Liver (tissue), 10 donors: ENCODE measurements at places on chromosomes 1 and 21. TPM values are rescaled to one million over a fixed set of nuclear protein-coding genes. Genes with fewer than 3 reads are reported as not detected.
A peak's percentile ranks its signal among the peaks of the same experiment; 100 is the strongest.

DNA sequence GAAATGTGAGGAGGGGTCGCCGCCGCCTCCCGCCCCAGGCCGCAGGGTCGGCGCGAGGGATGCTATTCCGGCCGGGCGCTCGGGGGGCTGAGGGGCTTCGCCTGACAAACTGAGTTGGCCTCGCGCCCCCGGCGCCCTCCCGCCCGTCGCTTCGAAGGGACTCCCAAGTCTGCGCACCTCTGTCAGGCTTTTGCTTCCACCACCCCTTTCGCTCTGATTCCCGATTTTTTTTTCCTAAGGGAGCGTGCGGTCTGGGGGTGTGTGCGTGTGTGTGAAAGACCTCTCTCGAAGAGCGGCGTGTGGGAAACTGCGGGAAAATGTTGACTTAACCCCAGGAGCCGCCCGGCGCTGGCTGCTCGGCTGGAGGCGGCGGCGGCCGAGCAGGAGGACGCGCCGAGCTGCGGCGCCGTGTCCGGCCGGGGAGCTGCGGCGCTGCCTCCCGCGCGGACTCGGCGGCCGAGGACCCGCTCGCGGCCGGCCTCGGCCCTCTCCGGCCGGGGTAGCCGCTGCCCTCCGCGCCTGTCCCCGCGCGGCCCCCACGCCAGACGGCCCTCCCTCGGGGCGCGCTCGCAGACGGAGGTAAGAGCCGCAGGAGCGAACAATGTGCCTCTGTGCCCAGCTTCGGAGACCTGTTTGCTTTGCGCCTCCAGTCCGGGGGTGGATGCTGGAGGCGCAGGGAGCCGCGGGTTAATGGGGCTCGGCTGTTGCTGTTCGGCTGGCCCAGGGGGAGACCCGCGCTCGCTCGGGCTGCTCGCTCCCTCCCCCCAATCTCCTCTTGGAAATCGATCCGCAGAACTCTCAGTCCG is 1.1 kb downstream of the ADGRL2 start:
- H3K36me3 ChIP-seq, result no peaks in the 10 kb centered on the region
- H3K27me3 ChIP-seq, result no peaks in the 10 kb centered on the region
- no peaks in the 10 kb centered on the region for H3K4me1 ChIP-seq

Gene FASLG
- total RNA-seq, result 0.33 TPM

DNA sequence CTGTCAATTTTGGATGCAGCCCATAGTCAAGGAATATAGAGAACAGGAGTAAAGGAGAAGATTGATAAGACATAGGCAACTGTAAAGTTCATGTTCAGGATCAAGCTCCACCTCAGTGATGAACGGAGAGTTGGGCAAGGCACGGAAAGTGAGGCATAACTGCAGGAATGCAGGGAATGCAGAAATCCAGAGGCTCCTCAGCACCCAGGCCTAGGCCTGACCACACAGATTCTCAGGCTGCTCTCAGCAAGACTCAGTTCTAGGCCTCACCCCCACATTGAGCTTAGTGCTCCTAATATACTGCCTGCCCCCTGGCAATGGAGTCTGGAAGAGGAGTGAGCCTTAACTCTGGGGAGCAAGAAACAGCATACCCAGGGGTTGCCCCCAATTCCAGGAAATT is 36.3 kb upstream of the S1PR1 start:
- no peaks in the 10 kb centered on the region for H3K36me3 ChIP-seq
- H3K4me3 ChIP-seq, result no peak overlapping the region
- DNase-seq, result no peak
- no peaks in the 10 kb centered on the region for H3K4me1 ChIP-seq

DNA sequence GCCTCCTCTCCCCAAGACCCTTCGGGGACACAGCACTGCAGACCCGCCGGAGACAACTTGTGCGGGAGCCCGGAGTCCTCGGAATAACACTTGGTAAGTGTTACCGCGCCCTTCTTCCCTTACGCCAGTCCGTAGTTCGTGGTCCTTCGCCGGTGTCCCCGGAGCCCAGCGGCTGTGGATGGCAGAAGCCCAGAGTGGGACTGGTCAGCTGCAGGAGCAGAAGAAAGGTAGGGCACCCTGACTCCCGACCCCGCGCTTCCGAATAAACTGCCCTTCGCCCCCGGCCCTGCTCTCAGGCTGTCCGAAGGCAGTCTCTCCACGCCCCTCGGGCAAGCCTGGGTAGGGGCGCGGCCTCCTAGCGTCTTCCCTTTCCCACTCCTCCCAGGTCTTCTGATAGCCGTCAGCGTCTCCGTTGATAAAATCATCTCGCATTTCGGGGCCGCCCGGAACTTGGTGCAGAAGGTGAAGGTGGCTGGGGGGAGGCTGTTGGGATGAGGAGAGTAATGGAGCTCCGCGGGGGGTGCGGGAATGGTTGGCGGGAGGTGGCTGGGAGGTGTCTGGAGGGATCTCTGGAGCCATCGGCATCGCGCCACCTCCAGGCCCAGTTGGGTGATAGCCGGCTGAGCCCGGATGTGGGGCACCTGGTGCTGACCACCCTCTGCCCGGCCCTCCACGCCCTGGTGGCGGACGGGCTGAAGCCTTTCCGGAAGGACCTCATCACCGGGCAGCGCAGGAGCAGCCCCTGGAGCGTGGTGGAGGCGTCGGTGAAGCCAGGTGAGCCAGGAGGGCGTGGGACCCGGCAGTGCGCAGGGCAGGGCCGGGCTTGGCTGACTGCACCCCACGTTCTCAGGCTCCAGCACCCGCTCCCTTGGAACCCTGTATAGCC is 4.3 kb downstream of the RUSC1 start:
- H3K27me3 ChIP-seq, result no peaks in the 10 kb centered on the region
- H3K36me3 ChIP-seq, result peaks cover under 1% of the 10 kb centered on the region
- peak; percentile 58 for DNase-seq
- peak overlapping the region; percentile 93 for H3K27ac ChIP-seq

Gene SAMD11
- total RNA-seq, result 1.2 TPM

DNA sequence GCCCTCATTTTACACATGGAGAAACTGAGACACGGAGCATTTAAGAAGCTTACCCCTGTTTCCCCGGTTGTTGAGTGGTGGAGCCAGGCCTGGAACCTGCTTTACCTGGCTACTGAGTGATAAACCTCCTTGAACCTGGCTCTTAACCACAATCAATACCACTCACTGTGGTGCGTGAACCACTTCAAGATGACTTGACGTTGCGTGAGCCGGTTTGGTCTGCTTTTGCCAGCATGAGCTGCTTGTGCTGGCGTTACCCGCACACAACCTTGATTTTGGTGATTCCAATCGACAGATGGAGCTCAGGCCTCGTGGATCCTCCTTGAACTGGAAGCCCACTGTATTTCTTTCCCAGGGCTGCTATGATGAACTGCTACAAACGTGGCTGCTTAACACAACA is 6.1 kb upstream of the TINAGL1 start:
- H3K4me3 ChIP-seq, result no peak overlapping the region
- no peaks in the 10 kb centered on the region for H3K36me3 ChIP-seq
- peaks cover 3% of the 10 kb centered on the region for H3K4me1 ChIP-seq
- H3K27ac ChIP-seq, result no peak overlapping the region

Gene DAB1
- 1.7 TPM for total RNA-seq

DNA sequence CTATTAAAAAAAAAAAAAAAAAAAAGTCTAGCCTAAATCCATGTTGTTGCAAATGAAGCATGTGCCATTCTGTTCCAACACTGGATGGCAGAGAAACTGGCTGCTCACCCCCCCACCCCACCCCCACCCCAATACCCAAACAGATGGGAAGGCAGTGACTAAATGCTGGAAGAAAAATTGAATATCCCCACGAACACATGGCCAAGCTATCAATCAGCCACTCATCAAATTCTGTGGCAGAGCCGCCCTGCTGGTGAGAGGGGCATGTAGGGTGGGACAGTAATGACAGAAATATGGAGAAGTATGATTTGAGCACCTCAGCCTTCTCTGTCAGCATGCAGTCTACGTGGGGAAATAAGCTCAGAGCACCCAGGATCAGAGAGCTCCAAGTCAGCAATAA is 34.1 kb downstream of the OPTC start:
- no peaks in the 10 kb centered on the region for H3K4me1 ChIP-seq
- H3K27me3 ChIP-seq, result no peaks in the 10 kb centered on the region
- no peaks in the 10 kb centered on the region for H3K36me3 ChIP-seq
- no peak overlapping the region for H3K4me3 ChIP-seq

GRCh38 chr21:14488672-14489204 is 57.4 kb downstream of the SAMSN1 start:
- H3K4me1 ChIP-seq, result no peaks in the 10 kb centered on the region
- H3K4me3 ChIP-seq, result no peak overlapping the region
- no peak overlapping the region for H3K27ac ChIP-seq
- H3K36me3 ChIP-seq, result no peaks in the 10 kb centered on the region
- DNase-seq, result no peak

DNA sequence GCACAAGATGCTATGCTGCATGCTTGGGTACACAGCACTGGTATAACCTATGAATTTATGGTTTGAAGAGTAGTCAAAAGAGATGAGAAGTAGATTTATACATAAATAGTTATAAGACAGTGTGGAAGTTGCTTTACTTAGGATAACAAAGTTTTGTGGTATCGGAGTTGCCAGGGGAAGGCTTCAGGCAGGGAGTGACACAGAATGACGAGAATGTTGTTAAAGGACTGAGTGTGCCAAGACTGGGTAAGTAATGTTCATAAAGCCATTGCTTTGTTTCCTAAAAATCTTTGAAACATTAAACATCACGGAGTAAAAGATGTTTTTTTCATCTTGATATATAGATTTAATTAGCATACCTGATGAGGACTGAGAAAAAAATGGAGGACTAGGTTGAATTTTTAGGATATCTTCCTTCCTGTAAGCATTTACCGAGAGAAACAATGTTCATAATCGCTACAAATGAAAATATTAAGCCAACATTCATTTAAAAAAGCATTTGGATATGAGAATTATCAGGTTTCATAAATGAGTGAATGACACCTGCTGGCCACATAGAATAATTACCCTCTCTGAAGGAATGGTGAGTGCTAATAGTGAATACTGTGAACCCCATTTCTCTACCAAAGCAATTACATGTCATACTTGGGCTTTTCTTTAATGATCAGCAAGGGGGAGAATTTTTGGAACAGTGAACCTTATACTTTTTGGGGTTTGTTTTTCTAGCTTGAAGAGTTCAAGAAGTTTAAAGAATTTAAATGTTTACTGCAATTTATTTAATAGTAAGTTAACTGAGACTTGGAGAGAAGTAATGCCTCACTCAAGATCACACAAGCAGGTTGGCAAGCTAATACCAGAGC is 28.4 kb downstream of the EXTL2 start:
- no peaks in the 10 kb centered on the region for H3K36me3 ChIP-seq
- no peak overlapping the region for H3K27ac ChIP-seq
- H3K4me1 ChIP-seq, result no peaks in the 10 kb centered on the region
- H3K27me3 ChIP-seq, result no peaks in the 10 kb centered on the region
- no peak overlapping the region for H3K4me3 ChIP-seq

Gene LTN1
- 22.1 TPM for total RNA-seq

Gene FCRL1
- total RNA-seq, result 0.84 TPM

Gene PAX7
- total RNA-seq, result not detected

Gene GJC2
- 0.79 TPM for total RNA-seq

Gene UBASH3A
- 0.75 TPM for total RNA-seq

Gene CFAP298
- total RNA-seq, result 14.8 TPM

DNA sequence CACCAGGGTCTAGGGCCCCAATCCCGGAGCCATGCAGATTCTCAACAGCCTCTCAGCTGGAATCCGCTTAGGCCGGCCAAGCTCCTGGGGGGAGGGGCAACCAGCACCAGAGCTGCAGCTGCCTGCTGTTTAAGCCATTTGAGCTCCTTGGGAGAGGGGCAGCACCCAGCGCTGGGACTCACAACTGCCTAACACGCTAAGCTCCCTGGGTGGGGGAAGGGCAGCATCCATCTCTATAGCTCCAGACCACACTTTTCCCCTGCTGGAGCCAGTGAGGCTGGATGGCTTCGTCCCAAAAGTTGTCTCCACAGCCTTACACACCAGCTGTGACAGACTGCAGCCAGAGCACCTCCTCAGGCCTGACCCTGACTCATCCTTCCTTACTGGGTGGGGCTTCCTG is 6.9 kb upstream of the PTGFR start:
- no peaks in the 10 kb centered on the region for H3K27me3 ChIP-seq
- H3K27ac ChIP-seq, result no peak overlapping the region
- DNase-seq, result no peak
- no peaks in the 10 kb centered on the region for H3K4me1 ChIP-seq
- no peak overlapping the region for H3K4me3 ChIP-seq
- no peaks in the 10 kb centered on the region for H3K36me3 ChIP-seq

- no peak overlapping the region for H3K27ac ChIP-seq
- H3K36me3 ChIP-seq, result no peaks in the 10 kb centered on the region
- H3K4me1 ChIP-seq, result peaks cover 2% of the 10 kb centered on the region
- no peak overlapping the region for H3K4me3 ChIP-seq
- DNase-seq, result no peak
Measured at GRCh38 chr1:42738678-42739226, 1.3 kb downstream of the CLDN19 start.

DNA sequence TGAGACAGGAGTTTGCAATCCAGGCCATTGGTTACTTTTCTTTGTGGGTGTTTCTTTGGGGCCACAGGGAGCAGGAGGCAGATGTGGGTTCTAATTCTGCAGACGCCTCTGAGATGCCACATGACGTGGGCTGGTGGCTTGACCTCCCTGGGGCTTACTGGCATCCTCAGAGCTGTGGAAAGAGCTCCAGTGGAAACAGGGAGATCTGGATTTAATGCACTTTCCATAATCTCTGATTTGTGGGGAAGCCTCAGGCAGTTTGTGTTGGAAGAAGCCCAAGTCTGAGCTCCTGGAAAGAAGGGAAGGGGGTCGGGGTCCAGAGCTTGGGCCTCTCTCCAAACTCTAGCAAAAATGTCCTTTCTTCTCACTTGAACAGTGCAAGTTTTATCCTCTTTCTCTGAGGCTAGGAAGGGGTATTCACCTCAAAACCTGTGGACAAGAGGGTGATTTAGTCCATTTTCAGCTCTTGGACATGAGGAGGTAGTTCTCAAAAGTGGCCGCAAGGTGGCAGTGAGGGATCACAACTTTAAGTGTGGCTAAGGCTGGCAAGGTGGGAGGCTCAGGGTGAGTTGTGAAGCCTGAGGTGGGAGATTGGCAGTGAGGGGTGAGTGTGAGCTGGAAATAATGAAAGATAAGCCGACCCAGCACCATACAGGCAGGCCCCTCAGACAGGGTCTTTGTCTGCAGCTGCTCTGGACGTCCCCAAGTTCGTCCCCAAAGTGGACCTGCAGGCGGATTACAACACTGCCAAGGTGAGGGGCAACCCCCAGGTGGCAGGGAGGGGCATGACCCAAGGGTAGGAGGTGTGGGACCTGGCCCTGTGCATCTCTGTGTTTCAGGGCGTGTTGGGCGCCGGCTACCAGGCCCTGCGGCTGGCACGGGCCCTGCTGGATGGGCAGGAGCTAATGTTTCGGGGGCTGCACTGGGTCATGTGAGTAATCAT is 9.2 kb downstream of the IKBKE start:
- H3K36me3 ChIP-seq, result no peaks in the 10 kb centered on the region
- no peak overlapping the region for H3K27ac ChIP-seq
- peak; percentile 66 for DNase-seq
- H3K4me3 ChIP-seq, result no peak overlapping the region
- no peaks in the 10 kb centered on the region for H3K4me1 ChIP-seq

DNA sequence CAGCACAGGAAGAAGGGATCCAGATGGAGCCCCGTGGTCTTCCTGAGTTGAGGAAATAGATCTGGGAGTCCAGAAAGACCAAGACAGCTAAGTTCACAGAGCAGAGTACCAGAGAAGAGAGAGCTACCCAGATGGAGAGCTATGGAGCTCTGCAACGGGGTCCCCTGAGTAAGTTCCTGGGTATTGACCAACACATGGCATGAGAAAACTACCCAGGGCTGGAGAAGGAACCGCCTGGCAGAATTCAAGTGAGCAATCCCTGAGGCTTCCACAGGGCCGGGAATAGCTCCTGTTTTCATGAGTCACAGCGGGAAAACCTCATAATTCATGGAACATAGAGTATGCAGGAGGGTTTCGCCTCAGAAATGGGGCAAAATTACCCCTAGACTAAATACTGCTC is 19.7 kb downstream of the STPG1 start:
- no peak for DNase-seq
- H3K27me3 ChIP-seq, result no peaks in the 10 kb centered on the region
- no peak overlapping the region for H3K27ac ChIP-seq

Gene SSX2IP
- 8.5 TPM for total RNA-seq
